Frontal cortex (tissue), 4 donors: ENCODE measurements at places on chromosomes 16 and 17. TPM values are rescaled to one million over a fixed set of nuclear protein-coding genes. Genes with fewer than 3 reads are reported as not detected.
A peak's percentile ranks its signal among the peaks of the same experiment; 100 is the strongest.

The RAB26 gene
- total RNA-seq: 4.1 TPM

The ELMO3 gene
- 0.41 TPM for total RNA-seq

The KRTAP3-2 gene
- total RNA-seq: not detected

GRCh38 chr17:21376081-21376758 is at the start of gene KCNJ12:
Gene KCNJ12, plus strand, starts transcription at chr17:21376357. Its CDS starts 38,986 bp downstream, at chr17:21415343.
- DNase-seq: peak; percentile 55

The TSPAN10 gene
- total RNA-seq: not detected

GRCh38 chr17:77869041-77869599 is 89.4 kb upstream of the TNRC6C start:
- no peak for DNase-seq

The MC1R gene
- 3.3 TPM for total RNA-seq

DNA sequence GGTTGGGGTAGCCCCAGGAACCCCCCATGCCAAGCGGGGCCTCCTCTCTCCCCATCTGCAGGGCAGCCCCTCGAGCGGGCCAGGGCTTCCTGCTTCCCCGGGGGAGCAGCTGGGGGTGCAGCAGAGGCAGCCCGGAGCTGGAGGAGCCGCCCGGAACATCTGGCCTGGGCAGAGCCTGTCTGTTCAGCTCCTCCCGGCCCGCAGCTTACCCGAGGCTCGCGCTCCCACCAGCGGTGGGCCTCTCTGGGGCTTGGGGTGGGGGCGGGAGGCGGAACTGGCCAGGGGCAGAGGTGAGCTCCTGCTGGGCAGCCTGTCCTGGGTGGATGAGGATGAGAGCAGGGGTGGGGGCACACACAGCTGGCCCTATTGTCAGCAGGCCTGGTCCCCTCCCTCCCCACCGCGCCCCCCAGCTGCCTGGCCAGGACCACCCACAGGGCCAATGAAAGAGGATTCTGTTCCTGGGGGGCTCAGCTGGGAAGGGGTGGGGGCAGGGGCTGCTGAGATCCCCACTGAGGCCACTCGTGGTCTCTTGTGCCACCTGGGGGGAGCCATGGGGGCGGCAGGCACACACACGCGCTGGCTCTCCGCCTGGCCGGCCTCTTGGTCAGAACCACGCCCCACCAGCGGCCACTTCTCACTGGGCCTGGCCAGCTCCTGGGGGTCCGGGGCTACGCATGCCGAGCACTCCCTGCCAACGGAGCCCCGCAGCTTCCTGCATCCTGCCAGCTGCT is 34.7 kb downstream of the BAHCC1 start:
- no peak for DNase-seq

GRCh38 chr17:5419959-5420653 is at the start of gene RPAIN:
Gene RPAIN, plus strand, starts transcription at chr17:5420182. Its CDS starts 29 bp downstream, at chr17:5420211.
- peak; percentile 79 for DNase-seq

GRCh38 chr16:58125781-58126335 is 3.3 kb downstream of the CFAP20 start:
- no peak for DNase-seq

The SULT1A2 gene
- 0.41 TPM for total RNA-seq

- DNase-seq: no peak
These were observed 52.7 kb upstream of the NETO2 start for GRCh38 chr16:47196457-47196856.

DNA sequence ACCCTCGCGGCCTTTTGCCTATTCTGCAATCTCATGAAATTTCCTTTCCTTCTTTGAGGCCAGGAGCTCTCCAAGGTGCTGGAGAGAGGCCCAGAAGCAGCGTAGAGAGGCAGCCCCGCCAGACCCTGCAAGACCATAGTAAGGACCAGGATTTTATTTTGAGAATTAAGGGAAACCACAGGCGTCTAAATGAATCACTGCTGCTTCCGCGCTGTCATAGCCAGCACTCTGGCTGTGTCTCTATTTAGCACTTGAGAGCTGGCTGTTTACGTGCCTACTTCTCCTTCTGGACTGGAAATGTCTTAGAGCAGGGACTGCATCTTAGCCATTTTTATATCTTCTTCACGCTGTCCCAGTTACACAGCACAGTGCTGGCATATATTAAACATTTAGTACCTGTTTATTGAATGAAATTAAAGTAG is 37.6 kb upstream of the PIRT start:
- DNase-seq: no peak

The ADAD2 gene
- not detected for total RNA-seq

DNA sequence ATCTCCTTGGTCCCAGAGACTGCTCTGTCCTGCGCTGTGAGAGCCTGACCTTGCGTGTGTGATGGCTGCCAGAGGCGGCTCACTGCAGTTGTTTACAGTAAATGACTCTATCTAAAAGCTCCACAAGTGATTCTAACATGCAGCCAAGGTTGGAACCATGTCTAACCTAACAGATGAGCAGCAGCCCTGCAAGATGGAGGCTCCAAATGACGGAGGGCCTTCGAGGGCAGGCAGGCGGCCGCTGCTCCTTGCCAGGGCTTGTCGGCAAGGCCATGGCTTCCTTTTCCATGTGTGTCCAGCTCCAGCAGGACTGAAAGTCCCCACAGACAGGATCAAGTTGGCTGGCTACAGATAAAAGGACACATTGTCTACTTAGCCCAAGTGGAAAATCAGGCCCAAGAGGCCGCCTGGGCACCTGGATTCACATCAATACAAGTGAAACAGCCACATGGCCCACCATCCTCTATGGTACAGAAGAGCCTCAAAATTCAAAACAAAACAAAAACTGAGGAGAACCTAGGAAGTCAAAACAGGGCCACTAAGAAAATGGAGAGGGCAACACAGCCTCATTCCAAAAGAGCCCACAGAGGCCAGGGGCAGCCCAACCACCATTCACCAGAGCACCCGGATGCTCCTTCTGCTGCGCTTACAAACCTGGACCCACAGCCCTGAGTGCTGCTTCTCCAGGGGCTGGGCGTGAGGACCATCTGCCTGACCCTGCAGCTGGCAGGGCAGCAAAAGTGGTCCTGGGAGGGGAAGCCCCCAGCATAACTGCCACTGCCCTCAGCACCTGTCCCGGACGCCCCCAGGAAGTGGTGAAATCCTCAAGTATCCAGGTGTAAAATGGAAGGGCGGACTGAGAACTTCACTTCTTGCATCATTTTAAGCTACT is 65.0 kb downstream of the AMFR start:
- peak; percentile 12 for DNase-seq

- peak; percentile 60 for DNase-seq
These were observed 13.8 kb downstream of the CTRL start for GRCh38 chr16:67917852-67918236.

The PDE6G gene
- not detected for total RNA-seq

The ACSM2A gene
- total RNA-seq: not detected

GRCh38 chr17:58332778-58333735 is 4.5 kb upstream of the TSPOAP1 start:
- DNase-seq: no peak

The ASGR1 gene
- 18.8 TPM for total RNA-seq

- no peak for DNase-seq
These were observed 54.1 kb downstream of the XYLT1 start for GRCh38 chr16:17416461-17417311.

DNA sequence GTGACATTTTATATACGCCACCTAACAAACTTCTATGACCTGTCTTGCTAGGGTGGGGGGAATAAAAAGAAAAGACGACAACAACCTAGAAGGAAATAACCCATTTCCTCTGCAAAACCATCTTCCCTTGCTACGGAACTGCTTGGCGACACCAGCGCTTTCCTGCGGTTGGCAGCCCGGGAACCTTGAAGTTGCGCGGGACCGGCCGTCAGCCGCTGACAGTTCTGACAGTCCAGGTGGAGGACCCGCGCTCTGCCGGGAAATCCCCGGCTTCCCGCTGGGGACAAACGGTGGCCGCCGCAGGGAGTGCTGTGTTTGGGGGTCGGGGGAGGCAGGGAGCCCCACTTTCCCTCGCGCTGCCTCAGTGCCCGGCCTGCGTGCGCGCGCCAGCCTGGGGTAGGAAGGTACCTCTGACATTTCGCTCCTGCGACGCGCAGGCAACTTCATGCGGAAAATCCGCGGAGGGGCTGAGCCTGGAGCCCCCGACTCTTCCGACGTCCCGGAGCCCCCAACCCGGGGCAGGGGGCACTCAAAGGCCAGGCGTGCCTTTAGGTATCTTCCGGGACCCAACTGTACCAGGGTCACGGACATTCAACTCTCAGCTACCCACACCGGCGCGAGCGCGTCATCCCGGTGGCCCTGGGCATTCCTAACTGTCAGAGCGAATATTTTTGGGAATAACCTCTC is 516 bp downstream of the SLC16A6 start:
- peak; percentile 32 for DNase-seq

DNA sequence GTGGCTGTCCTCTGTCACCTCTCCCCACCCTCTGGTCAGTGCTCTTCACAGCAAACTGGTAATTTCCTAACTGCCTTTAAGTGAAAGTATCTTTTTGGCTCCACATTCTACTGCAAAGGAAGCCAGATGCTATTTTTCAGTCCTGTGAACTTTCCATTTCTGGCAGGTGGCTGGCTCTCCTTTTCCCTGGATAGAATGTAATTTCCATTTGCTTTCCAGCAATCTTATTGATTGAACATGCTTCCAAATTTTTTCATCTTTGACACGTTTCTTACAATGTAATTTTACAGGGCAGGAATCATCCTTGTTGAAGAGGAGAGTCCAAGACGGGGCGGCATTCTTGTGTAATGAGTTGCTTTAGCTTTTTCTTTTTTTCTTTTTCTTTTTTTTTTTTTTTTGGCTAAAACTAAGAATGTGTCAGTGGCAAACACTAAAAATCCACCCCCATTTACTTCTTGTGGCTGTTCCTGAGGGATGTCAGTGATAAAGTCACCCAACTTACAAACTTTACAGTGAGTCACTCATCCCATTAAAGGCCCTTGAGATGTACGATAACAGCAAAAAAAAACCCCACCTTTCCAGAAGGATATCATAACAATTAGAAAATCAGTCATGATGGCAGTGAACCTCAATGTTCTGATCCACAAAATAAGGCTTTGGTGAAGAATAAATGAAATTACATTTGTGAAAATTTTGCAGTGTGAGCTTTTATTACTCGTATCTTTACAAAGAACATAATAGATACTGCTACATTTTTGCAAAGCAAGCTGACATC is 29.4 kb upstream of the PRKCA start:
- no peak for DNase-seq

GRCh38 chr16:84042879-84043485 is 387 bp upstream of the SLC38A8 start:
- DNase-seq: no peak

DNA sequence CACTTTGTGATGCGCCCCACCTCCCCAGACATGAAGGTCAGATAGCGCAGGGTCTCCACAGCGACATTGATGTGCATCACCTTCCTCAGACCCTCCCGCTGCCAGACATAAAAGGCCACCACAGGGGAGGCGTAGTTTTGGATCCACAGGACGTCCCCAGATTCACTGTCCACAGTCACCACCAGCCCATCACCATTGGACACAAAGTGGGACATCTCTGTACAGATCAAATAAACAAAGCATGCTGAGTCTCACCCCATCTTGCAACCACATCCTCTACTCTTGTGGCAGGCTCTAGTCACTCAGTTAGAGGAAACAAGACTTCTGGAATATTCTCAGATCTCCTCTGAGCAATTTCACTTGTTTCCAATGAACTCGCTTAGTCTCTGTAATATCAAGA is 46.3 kb upstream of the ICAM2 start:
- no peak for DNase-seq

- no peak for DNase-seq
These were observed 83.8 kb downstream of the VPS53 start for GRCh38 chr17:630801-631200.

DNA sequence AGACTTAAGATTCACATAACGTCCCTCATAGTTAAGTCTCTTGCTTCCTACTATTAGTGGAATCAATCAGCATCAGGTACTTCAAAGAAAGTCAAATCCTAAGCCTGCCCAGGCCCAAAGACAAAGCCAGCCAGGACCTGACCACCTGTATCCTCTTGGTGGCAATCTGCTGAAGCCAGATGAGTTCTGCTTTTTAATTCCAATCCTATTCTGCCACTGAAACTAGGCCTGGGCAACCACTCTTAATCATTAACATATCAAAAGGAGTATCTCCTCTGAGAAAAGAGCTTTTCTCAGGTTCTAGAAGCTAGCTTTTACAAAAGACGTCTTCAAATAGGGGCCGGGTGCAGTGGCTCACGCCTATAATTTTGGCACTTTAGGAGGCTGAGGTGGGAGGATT is 15.1 kb upstream of the GLG1 start:
- DNase-seq: no peak

- DNase-seq: no peak
These were observed 115.6 kb downstream of the GAS7 start for GRCh38 chr17:10082795-10083194.

- no peak for DNase-seq
These were observed 7.4 kb downstream of the CMIP start for GRCh38 chr16:81451753-81452680.

The SBK1 gene
- total RNA-seq: 13.9 TPM

DNA sequence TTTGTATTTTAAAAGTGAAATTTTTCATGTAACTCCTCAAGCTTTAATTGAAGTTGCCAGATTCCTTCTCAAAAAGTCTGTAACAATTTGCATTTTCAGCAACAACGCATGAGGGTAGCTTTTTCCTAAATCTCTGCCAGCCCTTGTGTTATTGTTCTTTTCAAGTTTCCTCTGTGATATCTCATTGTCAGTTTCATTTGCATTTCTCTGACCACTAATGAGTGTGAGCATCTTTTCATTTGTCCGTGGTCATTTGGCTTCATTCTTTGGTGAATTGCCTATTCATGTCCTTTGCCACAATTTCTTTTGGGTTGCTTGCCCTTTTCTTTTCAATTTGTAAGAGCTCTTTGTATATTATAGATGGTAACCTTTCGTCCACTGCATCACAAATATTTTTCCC is 68.0 kb upstream of the NKD1 start:
- no peak for DNase-seq

The NPIPB6 gene
- 0.82 TPM for total RNA-seq

DNA sequence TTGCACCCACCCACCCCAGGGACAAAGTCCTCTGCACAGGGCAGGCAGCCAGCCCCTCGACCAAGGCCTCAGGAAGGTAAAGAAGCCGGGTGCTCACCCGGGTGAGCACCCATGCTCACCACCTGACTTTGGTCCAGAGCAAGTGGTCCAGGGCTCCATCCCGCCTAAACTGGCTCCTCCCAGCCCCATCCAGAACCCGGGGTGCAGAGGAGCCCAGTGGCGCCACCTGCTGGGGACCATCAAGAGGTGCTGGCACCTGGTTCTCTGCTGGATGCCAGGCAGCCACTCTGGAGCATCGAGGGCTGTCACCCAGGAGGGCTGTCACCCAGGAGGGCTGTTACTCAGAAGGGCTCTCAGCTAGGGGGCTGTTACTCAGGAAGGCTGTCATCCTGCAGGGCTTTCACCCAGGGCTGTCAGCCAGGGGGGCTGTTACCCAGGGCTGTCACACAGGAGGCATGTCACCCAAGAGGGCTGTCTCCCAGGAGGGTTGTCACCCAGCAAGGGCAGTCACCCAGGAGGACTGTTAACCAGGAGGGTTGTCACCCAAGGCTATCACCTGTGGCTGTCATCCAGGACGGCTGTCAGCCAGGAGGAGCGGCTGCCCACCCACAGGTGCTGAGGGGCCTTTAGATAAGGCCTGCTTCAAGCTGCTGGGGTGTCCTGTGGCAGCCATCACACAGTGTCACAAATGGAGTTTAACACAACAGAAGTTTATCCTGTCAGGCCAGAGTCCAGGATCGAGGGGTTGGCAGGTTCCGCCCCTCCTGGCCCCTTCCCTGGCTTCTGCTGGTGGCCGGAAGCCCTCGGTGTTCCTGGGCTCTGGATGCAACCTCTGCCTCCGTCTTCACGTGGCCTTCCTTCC is 98.5 kb downstream of the TNFRSF13B start:
- DNase-seq: no peak

- DNase-seq: no peak
These were observed 10.1 kb downstream of the TNFRSF13B start for GRCh38 chr17:16961792-16962191.
